ENCODE measurements at places on chromosomes 6 and 20.

DNA sequence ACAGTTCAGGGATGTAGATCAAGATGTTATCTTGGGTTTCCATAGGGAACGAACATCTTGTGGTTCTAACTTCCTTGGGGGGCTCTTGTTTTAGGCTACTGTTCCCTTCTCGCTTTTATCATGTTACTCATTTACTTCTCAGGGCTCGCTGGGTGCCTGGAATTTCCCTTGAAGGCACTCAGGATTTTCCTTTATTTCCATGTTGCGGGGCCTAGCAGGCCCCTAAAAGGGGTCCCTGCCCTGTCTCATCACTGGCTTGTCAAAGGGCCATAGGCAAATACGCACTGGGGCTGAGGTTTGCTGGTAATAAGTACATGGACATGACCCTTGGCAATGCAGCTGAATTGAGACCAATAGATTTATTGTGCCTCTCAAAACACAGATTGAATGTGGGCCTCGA lies 262.3 kb downstream of the CDH4 start:
- DNase-seq, result no peak

DNA sequence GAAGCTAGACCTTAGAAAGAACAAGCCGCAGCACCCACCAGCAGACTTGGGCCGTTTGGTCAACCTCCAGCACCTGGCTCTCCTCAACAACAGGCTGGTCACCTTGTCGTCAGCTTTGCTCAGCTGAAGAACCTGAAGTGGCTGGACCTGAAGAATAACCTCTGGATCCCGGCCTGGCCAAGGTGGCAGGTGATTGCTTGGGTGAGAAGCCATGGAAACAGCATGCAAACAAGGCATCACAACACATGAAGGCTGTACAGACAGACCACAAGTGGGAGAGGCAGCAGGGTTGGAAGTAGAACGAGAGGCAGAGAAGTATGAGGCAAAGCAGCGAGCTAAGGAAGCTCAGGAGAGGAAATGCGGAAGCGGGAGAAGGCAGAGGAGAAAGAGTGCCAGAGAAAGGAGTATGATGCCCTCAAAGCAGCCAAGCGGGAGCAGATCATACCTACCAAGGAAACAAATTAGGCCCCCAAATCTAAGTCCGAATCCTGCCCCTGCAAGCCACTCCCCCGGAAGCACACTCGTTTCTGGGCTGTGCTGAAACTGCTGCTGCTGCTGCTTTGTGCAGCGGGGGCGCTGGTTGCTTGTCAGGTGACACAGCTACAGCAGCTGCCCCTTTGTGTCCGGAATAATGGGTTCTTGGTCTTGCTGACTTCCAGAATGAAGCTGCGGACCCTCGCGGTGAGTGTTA lies 121.6 kb upstream of the LGSN start:
- no peak for DNase-seq

DNA sequence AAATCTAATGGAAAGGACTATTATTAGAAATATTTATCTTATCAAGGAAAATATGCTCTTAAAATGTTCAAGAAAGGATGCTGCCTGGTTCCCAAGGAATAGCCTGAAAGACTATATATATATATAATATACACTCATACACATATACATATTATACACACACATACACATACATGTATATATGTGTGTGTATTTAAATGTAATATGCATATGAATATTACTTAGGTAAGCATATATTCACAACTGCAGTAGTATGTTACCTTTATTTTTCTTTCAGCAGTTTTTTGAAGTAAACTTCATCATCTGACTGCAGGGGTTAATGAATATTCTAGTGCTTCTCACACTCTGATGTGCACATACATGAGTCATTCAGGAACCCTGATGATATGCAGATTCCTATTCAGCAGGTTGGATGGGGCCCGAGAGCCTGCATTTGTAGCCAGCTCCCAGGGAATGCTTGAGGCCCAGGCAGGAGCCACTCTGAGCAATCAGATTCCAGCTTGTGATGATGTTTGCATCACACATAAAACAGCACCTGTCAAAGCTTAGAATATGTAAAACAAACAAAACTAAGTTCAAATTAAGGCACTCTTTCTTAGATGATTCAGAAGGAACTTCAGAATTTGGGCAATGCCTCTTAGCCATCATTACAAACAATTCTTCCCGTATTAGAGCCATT lies 16.1 kb downstream of the MYLK4 start:
- DNase-seq, result no peak

DNA sequence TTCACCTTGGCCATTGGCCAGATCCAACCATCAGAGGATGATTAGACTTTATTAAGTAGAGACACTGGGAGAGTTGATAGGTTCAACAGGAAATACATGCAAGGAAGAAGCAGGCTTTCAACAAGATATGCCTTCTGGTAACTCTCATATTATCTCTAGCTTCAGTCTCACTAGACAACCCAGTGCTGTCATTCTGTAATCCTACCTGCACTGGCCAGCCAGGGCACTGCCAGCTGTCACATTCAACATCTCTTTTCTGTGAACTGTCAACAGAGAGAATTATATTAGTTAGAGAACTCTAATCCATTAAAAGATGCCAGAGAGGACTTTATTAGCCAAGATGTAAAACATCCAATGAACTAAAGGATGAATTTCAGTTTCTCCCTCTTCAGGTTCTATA lies 337.9 kb upstream of the JAG1 start:
- no peak for DNase-seq

GRCh38 chr20:59223182-59223601 lies 59.6 kb downstream of the ZNF831 start:
- no peak for DNase-seq

DNA sequence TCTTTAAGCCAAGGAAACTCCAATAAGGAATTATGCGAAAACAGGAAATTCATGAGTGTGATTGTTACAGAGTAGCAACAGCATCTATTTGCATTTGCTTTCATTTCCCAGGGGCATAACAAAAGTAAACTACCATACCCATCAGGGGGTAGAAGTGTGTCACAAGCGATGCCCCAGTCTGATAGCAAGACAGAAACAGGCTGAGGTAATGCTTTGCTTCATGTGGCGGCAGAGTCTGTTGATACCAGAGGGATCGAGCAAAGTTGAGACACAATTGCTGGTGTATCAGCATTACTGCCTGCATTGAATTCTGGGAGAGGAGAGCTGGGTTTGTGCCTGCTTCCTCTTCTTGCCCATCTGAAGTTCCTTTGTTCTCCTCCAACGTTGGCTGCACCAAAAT lies 51.2 kb upstream of the LYRM2 start:
- DNase-seq, result no peak

DNA sequence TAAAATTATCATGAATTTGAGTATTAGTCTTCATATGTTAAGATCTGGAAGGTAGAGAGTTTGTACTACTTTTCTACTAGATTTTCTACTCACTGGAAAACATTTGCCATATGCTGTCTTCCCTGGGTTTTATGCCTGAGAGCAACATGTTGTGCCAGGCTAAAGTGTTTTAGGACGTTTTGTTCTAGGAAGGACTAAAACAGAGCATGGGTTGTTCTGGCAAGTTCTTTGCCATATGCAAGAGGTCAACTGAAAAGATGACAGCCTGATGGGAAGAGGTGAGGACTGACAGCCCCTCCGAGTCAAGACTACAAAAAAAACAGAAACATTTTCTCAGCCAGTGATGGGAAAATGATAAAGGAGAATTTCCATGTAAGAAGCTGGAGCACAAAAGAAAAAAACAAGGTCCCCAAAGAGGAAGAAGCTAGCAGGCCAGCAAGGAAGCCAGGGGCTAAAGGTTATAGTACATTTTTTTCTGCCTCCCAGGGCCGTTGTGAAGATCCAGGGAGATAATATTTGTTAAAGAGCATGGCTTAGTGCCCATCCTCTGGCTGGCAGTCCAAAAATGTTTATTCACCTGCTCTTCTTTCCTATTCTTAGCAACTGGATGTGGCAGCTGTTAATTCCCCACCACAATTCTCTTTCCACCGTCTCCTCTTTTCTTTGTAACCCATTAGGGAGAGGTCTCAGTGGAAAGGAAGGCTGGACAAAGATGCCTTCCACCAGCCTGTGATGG lies 7.8 kb downstream of the SCGN start:
- DNase-seq, result no peak

DNA sequence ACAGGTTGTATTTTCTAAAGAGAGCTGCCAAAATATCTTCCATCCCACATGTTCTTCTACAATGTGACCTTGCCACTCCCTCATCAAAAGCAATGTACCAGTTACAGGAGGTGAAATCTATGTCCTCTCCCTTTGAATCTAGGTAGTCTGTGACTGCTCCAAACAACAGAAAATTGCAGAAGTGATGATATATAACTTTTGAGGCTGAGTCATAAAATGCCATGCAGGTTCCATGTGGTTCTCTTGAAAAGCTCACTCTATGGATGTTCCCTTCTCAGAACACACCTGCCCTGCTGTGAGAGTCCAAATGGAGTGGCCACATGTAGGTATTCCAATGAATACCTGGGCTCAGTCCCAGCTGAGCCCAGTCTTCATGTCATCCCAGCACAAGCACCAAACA lies 16.9 kb upstream of the PHIP start:
- no peak for DNase-seq

GRCh38 chr6:32050562-32050961 lies 12.3 kb downstream of the CYP21A2 start:
- no peak for DNase-seq

DNA sequence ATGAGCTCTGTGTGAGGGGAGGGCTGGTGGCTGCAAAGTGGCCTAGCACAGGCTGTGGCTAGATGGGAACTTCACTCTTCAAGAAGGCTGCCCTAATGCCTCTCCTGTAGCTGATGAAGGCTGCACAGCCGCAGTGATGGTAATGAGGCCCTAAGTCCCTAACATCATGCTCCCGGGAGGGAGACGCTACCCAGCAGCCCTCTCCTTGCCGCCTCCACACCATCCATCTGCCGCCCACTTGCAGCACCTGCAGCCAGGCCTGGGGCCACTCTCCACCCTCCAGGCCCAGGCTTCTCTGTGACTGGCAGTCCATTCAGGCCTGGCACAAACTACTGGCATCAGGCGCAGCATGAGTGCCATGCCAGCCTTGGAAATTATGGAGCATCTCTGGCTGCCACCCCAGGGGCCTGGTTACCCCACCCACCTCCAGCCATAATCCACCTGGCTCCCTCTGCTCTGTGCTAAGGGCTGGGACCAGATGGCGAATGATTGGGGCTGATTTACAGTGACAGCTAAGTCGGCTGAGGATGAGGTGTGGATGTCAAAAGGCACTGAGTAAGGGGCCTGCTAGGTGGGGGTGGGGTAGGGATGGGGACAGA lies 284.2 kb downstream of the LRFN2 start:
- no peak for DNase-seq

- no peak for DNase-seq
Observed at GRCh38 chr6:41942067-41942851, 651 bp upstream of the CCND3 start.

DNA sequence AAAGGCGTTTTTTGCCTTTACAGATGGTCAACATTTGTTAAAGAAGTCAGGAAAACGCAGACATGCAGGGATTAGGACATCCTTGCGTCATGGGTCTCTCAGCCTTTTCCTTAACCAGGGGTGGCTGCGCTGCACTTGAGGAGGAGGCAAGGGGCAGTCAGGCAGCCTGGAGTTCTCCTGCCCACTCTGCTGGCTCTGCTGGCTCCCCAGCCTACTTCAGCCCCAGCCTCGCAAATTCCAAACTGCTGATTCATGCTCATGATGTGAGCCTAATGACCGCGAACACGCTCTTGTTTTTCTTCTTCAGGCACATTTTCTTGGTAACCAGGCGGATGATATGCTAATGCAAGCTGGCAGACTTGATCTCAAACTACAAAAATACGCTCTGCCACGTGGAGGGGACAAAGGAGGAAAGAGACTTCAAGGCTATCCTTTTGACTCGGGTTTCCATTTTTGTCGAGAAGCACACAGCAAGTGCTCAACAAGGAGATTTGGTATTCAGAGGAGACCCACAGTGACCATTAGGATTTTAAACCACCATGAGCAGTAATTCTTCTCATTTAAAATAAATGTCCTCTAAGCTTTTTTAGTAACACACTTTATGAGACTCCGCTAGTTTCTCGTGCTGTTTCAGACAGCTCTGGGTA lies 290.3 kb upstream of the STXBP5 start:
- DNase-seq, result no peak

DNA sequence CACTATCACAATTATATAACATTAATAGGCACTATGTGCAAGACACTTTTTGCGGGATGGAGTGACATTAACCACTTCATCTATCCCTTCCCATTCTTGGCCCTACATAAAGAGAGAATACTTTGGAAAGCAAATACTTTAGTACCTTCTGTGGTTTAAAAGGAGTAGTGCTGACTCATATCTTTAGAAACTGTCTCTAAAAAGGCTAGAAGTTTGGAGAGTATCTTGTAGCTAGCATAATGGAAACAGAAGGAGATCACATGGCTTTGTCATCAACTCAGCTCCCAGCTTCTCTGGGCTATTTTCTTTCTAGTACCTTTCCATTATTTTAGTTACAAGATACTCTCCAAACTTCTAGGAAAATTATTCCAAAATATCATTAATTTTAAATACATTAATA lies 157.5 kb downstream of the ADGRG6 start:
- DNase-seq, result no peak

DNA sequence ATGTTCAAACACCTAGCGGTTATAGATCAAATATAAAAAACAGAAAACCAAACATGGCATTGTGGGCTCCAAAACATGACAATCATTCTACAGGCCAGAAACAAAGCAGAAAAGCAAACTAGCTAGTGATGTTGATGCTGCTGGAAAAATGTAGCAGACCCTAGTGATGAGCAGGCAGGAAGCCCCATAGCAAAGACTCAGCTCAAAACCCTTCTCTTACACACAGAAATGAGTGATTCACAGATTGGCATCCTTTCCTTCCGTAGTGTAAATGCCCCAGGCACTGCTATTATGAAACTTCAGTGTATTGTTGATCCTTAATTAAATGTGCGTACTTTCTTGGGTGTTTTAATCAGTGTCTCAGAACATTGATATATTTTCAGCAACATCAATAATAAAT lies 425.1 kb downstream of the UTRN start:
- DNase-seq, result no peak

- DNase-seq, result no peak
Observed at GRCh38 chr20:54716174-54716747, 240.9 kb downstream of the DOK5 start.

DNA sequence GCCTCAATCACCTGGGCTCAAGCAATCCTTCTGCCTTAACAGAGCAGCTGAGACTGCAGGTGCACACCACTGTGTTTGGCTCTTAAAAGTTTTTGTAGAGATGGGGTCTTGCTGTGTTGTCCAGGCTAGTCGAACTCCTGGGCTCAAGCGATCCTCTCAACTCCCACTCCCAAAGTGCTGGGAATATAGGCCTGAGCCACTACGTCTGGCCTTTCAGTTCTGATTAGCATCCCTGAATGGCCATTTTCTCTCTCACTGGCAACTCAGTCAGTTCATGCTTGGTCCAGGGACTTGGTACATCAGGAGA lies 28.5 kb downstream of the DNMT3B start:
- no peak for DNase-seq

DNA sequence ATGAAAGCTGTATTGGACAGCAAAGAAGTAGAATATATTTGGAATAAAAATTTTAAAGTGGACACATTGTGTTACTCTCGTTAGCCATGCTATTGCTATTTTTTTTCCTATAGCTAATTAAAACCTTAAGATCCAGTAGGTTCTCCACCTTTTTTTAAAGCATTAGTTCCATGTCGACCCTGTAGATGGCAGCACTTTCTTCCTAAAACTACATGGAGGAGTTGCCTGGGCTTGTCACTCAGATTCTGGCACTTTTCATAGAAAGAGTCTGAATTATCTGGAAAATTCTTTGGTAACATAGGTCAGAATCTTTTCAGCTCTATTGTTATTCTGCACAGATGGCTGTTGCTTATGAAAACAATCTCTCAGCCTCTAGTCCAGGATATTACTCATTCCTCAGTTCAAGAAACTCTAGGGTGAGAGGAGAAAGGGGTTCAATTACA lies 42.0 kb upstream of the ESR1 start:
- peak; percentile 22 for DNase-seq
